ENCODE measurements at places on chromosomes 6 and 20.

DNA sequence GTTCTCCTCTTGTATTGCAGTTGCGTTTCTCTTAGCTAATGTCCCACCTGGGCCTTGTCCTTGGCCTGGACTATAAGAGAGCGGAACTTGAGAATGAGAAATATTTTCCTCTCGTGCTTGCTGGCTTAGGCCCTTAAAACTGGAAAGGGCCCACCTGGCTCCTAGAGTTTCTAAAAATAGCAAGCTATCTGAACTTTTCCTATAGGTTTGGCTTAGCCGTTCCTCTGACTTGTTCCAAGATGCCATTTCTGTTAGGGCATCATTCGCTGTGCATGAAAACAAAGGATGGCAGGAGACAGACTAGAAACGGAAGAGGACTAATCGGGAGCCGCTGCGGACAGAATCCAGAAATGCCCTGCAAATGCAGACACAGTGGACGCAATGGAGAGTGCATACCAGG is 4.5 kb downstream of the RIPOR3 start:
- DNase-seq: no peak

GRCh38 chr6:4902363-4902762 is 101.5 kb downstream of the RPP40 start:
- DNase-seq: no peak

DNA sequence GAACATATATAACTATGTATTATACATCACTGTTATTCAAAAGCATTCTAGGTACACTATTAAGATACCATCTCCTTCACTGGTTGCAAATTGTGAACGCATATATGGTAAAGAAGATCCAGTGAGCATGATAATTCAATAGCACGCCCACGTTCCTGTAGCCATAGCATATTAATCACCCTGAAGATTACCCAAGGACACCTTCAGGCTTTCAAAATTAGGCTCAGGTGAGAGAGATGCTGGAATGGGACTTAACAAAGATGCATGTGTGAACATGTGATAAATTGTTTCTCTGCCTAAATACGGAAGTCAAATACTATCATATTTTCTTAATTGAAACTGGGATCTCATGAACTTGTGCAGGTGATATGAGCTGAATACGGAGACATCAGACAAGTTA is 303.5 kb downstream of the PTPRK start:
- no peak for DNase-seq

DNA sequence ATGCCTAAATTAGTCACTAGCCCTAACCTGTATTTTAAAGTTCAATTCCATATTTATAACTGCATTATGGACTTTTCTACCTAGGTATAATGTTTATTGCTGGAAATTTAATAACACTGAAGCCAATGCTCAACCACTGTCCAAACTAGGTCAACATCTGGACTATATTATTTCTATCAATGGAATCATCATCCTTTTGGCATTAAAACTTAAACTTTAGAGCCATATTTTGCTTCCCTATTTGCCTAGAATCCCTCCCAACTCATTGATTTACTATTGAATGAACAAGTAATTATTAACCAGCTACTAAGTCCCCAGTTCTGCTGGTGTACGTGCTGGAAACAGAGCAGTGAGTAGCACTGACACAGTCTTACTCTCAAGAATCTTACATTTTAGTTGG is 291.7 kb upstream of the SPTLC3 start:
- DNase-seq: no peak

DNA sequence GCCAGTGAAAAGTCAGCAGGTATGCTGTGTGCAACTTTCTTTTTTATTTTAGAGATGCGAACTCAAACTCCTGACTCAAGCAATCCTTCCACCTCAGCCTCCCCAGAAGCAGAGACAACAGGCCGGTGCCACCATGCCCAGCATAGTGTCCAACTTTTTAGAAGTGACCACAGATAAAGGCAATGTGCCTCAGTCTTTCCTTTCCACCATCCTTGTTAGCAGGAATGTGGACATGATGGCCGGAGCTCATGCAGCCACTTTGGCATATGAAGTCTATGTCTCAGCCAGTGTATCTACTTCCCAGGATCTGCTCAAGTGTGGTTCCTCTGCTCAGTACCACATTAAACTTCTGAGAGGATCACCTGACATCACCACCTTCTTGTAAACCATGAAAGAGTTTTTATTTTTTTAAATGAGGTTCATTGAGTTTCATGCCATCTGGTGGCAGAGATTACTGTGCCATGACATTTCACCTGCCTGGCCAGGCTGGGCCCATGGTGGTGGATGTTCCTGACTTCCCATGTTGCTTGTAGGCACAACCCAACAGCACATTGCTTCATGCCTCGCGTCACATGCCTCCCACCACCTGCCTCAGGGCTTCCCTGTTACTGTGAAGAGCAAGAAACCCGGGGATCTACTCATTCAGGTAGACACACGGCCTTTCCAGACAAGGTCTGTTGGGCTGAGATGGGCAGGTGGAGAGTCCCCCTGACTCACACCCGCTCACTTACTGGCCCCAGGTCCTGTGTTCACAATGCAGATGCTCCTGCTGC is 216.5 kb downstream of the LY86 start:
- DNase-seq: no peak

DNA sequence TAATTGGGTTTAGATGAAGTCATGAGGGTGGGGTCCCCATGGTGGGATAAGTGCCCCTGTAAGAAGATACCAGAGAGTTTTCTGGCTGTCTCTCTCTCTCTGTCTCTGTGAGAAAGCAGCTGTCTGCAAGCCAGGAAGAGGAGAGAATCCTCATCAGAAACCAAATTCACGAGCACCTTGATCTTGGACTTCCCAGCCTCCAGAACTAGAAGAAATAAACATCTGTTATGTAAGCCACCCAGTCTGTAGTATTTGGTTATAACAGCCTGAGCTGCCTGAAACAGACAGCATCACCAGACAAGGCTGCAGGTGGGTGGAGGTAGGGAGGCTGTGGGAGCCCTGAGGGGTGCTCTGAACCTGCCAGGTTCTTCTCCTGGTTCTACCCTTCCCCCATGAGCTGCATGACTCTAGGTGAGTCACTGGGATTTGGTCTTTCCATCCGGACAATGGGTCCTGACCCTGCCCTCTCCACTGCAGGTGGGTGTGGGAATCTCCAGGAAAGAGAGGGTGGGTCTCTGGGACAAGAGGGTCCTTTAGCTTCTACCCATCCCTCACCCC is 34.3 kb upstream of the VEGFA start:
- no peak for DNase-seq

DNA sequence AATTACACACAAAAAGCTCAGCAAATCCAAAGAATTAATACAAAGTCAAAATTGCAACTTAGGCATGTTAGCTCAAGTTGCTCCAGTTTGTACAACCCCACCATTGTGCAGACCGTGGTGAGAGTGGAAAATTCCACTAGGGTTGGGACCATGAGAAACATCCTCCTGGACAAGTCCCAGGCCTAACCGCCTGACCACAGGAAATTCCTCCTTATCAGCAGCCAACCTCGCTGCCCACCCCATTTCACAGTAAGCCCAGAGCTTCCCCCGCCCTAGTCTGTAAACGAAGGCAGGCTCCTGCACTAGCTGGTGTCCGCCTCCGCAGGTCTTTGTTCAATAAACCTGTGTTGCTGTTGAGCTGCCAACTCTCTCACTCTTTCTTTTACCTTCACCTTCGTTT is 1023.3 kb downstream of the EYS start:
- no peak for DNase-seq

DNA sequence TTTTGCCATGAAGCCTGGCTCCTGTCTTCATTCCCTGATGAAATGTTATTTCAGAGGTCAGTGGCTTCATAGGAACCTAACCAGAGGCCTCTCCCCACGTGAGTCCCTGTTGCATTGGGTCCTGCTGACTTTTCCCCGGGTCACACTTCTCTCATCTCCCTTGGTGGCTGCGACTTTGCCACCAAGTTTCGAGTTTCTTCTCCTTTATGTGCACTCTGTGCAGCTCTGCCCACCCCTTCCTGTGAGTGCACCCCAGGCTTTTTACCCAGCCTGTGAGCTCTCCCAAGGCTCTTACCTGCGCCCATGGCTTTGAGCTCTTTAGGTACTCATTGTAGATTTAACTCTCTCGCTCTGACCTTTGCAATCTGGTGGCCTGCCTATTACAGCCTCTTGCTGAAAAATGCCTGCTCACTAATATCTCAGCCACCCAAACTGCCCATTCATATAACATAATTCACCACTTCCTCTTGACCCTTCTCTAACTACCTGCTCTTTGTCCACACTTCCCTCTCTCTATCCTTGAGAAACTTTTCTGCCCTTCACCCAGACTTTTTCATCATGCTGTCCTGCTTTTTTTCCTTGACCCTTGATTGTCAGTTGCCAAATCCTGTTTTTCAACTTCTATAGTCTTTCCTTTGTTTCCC is 105.9 kb downstream of the SASH1 start:
- no peak for DNase-seq

- no peak for DNase-seq
Observed at GRCh38 chr20:23094213-23094896, 8.2 kb upstream of the CD93 start.

GRCh38 chr6:105179244-105180065 is at the start of gene POPDC3:
Gene POPDC3 (minus strand): TSS chr6:105180014. CDS start chr6:105161909, 18,105 bp downstream.
- DNase-seq: no peak

DNA sequence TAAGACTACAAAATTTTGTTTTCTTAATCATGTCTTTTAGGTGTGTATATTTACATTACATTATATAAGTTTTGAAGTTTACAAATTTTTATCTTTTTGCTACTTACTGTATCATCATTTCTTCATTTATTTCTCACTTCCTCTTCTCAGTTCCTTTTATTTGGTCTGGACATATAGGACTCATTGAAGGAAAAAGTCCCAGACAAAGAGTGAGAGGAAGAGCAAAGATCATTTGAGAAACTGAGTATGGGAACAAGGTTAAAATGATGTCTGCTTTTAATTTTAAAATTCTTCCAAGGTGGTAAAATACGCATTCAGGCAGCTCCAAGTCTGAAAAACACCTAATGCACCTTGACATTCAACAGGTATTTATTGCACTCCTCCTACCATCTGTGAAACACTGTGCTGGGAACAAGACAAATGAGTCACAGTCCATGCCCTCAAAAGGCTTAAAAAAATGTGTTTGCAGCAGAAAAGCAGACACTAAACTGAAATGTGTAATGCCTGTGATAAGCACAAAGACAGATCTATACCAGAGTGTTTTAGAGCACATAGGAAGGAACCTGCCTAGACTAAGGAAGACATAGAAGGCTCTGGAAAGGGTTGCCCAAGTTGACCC is 63.2 kb downstream of the PKIB start:
- no peak for DNase-seq

- no peak for DNase-seq
Observed at GRCh38 chr6:56890683-56891429, 64.1 kb upstream of the BEND6 start.

All from NCI-H187 (cell line).